ENCODE measurements at places on chromosomes 7 and 10. TPM values are rescaled to one million over a fixed set of nuclear protein-coding genes. Genes with fewer than 3 reads are reported as not detected.

SOSTDC1 gene
- not detected for total RNA-seq

NANOS1 gene
- total RNA-seq = 0.82 TPM

TUBB8 gene
- not detected for total RNA-seq

CLDN4 gene
- 0.93 TPM for total RNA-seq

MMP21 gene
- not detected for total RNA-seq

NODAL gene
- total RNA-seq = not detected

TSPAN15 gene
- total RNA-seq = 426 TPM

MYH16 gene
- 0.12 TPM for total RNA-seq

CCDC7 gene
- 2.4 TPM for total RNA-seq

LEP gene
- not detected for total RNA-seq

IMPDH1 gene
- total RNA-seq = 121 TPM

CCDC126 gene
- 9.7 TPM for total RNA-seq

SPDYE6 gene
- total RNA-seq = not detected

SORCS3 gene
- total RNA-seq = 0.15 TPM

PMPCB gene
- total RNA-seq = 28.8 TPM

GRM3 gene
- not detected for total RNA-seq

TRPV5 gene
- not detected for total RNA-seq

CALY gene
- total RNA-seq = not detected

SPACDR gene
- not detected for total RNA-seq

UTF1 gene
- total RNA-seq = not detected

TAS2R41 gene
- total RNA-seq = not detected

FOXI2 gene
- total RNA-seq = not detected

TBL2 gene
- 43.4 TPM for total RNA-seq

VWC2 gene
- not detected for total RNA-seq

SFRP5 gene
- not detected for total RNA-seq

PRPS1L1 gene
- total RNA-seq = not detected

SMKR1 gene
- total RNA-seq = 2.0 TPM

GCC1 gene
- 17.6 TPM for total RNA-seq

PHYHIPL gene
- total RNA-seq = not detected

EVX1 gene
- total RNA-seq = not detected

DYDC2 gene
- not detected for total RNA-seq

MRLN gene
- total RNA-seq = not detected

PFKFB3 gene
- total RNA-seq = 49.9 TPM

TNS3 gene
- 62.3 TPM for total RNA-seq

STRIP2 gene
- total RNA-seq = 5.8 TPM

HABP2 gene
- total RNA-seq = 0.48 TPM

MMRN2 gene
- total RNA-seq = 243 TPM

CPN1 gene
- not detected for total RNA-seq

FAM25A gene
- total RNA-seq = not detected

CLCN1 gene
- not detected for total RNA-seq

OR2A12 gene
- total RNA-seq = not detected

PRSS37 gene
- total RNA-seq = not detected

All from glomerular endothelial cell (primary cell).